ENCODE measurements at places on chromosomes 2 and 18. TPM values are rescaled to one million over a fixed set of nuclear protein-coding genes. Genes with fewer than 3 reads are reported as not detected.

Gene PPP1R1C
- total RNA-seq: 4.8 TPM

Gene ITGA6
- 121 TPM for total RNA-seq

Gene ADRA2B
- total RNA-seq: not detected

Gene SLC5A7
- not detected for total RNA-seq

Gene REL
- total RNA-seq: 8.6 TPM

Gene VWA3B
- not detected for total RNA-seq

Gene CD8B
- total RNA-seq: not detected

DNA sequence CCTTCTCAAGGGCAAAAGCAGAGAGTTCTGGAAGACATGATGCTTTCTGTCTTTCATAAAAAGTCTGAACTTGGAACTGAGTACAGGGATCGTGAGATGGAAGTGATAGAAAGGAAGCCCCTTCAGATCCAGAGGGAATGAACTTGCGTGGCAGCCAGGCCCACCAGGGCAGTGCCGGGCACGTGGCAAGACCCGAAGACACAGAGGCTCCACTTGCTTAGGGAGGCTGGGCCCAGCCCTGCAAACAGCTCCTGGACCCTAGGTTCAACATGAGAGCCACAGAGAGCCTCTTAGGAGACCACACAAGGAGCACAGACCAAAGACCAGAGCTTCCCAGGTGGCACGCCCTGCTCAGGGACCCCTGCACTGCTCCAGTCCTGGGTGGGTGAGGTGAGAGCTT, 155.4 kb upstream of the SMIM21 start:
- no peak for DNase-seq

- no peak for DNase-seq
These were observed 100.5 kb upstream of the VWC2L start for GRCh38 chr2:214310319-214310718.

- DNase-seq: no peak
These were observed 172.4 kb upstream of the SPOPL start for GRCh38 chr2:138329162-138329561.

- no peak for DNase-seq
These were observed 8.8 kb downstream of the IMMT start for GRCh38 chr2:86186431-86186830.

DNA sequence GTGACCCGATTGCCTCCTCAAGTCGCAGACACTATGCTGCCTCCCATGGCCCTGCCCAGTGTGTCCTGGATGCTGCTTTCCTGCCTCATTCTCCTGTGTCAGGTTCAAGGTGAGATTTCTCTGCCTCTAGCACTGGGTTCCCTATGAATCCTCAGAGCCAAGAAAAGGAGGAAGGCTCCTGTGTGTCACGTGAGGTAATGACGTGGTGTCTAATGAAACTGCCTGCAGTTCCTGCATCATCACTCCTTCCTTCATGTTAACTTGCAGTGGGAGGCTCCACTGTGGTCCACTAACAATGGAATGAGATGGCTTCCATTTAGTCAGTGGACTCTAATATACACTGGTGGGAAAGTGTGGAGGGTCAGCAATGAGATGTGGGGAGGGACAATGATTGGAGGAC, 559 bp downstream of the REG3G start:
- no peak for DNase-seq

GRCh38 chr2:10256031-10256514, 46.6 kb upstream of the HPCAL1 start:
- no peak for DNase-seq

- no peak for DNase-seq
These were observed 373.3 kb downstream of the ZNF804A start for GRCh38 chr2:184971546-184972068.

GRCh38 chr18:8732442-8733360, 27.3 kb downstream of the MTCL1 start:
- no peak for DNase-seq

DNA sequence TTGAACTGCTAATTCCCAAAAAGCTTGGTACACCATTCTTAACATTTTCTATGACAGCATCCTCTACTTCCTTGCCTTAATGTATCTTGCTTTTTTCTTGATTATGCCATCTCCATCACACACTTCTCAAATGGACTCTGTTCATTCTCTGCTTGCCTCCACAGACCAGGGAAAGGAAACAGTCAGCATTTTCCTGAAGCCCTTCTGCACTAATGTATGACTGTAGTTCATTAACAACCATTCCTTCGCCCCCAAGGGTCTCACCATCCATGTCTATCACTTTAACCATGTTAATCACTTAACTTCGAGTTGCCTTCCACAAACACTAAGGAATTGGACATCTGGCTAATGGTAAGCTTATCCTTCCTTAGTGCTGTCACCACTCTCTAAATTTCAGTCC, 54.8 kb downstream of the COBLL1 start:
- DNase-seq: no peak
